Activated T-helper 1 cell treated with anti-CD3 and anti-CD28 coated beads, Interleukin-2, amount 50 U/mL, for 16 hours (primary cell): ENCODE measurements at places on chromosomes 4 and X.

GRCh38 chr4:19577097-19577496 lies 674.6 kb upstream of the SLIT2 start:
- DNase-seq = no peak

- DNase-seq = no peak
Observed at GRCh38 chr4:102094481-102094880, 250.8 kb downstream of the SLC39A8 start.

GRCh38 chrX:72621625-72622485 lies 49.2 kb upstream of the HDAC8 start:
- DNase-seq = no peak

DNA sequence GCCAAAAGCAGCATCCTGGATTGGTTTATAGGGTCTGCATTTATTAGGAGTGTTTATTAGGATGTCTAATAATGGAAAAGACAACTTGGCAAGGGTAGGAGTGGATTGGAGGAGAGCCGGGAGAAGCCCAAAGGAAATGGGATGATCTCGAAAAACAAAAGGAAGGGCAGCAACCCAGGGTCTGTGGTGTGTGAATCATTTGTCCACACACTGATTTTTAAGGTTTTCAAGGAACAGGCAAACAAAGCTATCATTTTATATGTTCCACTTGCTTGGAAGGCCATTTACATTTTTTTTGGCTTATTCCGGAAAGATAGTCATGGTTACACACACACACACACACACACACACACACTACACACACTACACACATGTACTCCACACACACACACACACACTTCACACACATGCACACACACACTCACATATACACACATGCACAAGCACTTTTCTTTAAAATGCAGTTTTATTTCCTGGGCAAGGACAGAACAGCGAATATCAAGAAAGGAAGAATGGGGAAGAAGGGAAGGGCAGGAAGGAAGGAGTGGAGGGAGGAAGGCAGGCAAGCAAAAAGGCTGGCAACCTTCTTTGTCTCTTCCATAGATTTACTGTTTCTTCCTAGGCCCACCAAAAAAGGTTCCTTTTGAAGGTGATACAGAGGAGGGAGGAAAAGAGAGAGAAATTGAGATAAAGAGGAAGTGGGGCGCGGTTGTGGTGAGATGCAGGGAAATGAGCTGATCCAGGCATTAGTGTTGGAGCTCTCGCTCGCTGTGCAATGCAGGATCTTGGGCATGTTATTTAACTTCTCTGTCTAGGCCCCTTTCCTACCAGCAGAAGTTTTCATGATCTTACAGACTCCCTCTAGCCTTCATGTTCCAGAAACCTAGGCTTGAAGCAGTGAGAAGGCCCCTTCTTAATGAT lies 88.6 kb upstream of the MAML3 start:
- no peak for DNase-seq

DNA sequence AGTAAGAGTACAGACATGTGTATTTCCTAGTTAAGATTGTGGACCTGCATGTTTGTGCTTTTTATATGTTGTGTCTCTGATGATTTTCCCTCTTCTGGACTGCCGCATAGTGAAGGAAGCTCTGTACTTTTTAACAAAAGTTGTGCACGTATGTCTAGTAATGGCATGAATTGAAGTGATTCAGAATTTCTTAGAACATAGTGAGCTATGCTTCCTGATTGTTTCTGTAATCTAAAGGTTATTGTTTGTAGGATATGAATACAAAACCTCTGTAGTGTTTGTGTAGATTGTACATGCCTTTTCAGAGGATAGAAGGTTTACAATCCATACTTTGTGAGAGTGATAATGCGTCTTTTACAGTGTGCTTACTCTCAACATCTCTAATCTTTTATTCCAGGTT lies 37.0 kb upstream of the NUDT6 start:
- no peak for DNase-seq

DNA sequence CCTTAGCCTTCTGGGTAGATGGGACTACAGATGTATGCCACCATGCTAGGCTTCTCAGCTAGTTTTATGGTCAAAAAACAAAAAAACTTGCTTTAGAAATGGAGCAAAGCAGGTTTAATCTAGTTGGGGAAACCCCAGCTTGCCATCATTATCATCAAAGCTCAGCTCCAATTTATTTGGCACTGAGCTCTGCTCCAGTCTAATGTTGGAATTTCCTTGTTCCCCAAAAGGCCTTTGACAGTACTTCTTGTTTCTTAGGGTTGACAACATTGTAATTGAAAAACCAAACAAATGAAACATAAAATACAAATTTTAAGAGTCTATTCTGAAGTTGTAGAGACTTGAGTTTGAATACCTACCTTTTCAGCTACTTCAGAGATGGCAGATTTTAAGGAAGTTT lies 48.0 kb downstream of the MRPL1 start:
- no peak for DNase-seq

- no peak for DNase-seq
Observed at GRCh38 chr4:7332216-7333023, 102.3 kb downstream of the PSAPL1 start.

GRCh38 chr4:4860600-4861389 lies 1.3 kb downstream of the MSX1 start:
- no peak for DNase-seq

- DNase-seq = no peak
Observed at GRCh38 chr4:126262665-126263064, 947.9 kb downstream of the FAT4 start.

DNA sequence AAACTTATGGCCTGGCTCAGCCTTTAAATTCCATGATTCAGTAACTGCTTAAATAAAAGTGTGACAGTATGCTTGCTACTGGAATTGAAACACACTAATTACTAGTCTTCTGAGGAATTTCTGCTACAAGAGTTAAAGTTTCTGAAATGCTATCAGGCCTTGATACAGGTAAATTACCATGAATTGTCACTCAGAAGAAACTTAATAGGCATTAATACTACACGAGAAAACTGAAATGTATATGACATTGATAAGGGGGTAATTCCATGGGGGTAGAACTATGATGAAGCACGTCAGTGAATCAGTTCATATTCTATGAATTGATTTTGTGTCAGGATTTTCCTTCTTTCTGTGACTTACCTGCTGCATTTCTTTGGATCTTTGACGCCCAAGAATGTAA lies 3.0 kb upstream of the NPY1R start:
- no peak for DNase-seq

GRCh38 chr4:17398805-17399204 lies 113.1 kb downstream of the QDPR start:
- DNase-seq = no peak

DNA sequence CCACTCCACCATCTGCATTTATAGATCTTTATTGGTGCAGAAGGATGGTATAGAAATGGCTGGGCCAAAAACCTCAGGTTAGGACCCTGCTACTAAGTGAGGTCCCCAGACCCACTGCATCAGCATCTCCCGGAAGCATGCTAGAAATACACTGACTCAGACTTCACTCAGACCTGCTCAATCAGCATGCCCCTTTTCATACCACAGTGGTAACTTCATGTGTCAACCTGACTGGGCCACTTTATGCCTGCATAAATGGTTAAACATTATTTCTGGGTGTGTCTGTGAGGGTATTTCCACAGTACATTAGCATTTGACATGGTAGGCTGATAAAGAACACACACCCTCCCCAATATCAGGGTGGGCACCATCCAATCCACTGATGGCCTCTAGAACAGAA lies 118.6 kb upstream of the VCX3B start:
- DNase-seq = no peak

- no peak for DNase-seq
Observed at GRCh38 chrX:107421337-107421861, 28.1 kb upstream of the FRMPD3 start.

GRCh38 chr4:184053434-184053833 lies 148.3 kb downstream of the STOX2 start:
- DNase-seq = no peak

GRCh38 chr4:40572692-40573310 lies 56.9 kb downstream of the RBM47 start:
- DNase-seq = no peak

GRCh38 chr4:102492531-102493241 lies 8.5 kb upstream of the NFKB1 start:
- DNase-seq = no peak

- DNase-seq = no peak
Observed at GRCh38 chr4:86999136-86999643, 64.4 kb downstream of the AFF1 start.

DNA sequence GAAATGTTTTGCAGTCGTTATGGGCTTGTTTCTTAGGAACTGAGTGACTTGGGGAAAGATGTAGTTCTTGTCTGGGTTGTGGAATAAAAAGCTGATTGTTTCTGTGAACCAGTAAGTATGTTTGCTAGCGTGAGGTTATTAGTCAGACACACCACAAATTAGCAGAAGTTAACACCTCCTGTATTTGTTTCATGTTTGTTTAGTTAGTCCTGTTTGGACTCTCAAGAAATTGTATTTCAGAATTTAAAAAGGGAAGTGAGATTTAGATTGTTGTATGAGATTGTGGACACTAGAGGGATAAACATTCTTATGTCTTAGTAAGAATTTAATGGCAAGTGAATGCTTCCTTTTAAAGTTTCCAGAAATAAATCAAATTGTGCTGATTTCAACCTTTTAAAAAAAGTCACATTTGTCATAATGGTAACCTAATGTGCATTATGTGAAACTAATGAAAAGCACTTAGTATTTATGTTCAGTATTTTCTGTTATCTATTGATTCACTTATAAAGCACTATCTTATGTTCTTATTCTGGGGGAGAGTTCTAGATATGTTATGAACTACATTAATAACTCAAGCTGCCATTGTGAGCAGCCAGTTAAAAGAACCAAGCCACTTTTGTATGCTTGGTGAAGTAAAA lies 25.6 kb downstream of the ATP10D start:
- no peak for DNase-seq

GRCh38 chr4:34492414-34492813 lies 1751.9 kb downstream of the ARAP2 start:
- no peak for DNase-seq

DNA sequence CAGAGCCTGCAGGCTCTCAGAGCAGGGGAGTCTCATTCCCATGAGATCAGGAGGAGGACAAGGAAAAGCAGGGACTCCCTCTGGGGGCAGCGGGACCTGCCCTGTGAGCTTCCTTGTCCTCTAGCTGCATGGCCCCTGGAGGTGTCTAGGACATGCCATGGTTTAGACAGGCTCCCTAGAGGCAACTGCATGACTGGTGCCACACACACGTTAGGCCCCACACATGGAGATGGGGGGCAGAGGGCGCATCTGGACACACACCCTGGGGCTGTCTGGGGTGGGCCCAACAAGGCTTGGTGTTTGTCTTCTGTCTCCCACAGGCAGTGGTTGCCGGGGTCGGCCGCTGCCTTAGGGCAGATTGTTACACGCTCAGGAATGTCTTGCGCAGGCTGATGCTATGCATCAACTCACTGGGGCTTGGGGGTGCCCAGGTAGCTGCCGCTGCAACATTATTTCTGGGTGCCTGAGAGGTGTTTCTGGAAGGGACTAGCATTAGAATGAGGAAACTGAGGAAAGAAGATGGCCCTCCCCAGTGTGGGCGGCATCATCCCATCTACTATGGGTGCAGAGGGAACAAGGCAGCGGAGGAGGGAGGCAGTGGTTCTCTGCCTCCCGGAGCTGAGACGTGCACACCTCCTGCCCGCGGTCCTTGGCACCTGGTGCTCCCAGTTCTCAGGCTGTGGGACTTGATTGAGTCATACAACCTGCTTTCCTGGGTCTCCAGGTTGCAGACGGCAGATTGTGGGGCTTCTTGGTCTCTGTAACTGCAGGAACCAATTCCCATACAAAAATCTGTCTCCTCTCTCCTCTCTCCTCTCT lies 32.1 kb upstream of the GPR78 start:
- no peak for DNase-seq

DNA sequence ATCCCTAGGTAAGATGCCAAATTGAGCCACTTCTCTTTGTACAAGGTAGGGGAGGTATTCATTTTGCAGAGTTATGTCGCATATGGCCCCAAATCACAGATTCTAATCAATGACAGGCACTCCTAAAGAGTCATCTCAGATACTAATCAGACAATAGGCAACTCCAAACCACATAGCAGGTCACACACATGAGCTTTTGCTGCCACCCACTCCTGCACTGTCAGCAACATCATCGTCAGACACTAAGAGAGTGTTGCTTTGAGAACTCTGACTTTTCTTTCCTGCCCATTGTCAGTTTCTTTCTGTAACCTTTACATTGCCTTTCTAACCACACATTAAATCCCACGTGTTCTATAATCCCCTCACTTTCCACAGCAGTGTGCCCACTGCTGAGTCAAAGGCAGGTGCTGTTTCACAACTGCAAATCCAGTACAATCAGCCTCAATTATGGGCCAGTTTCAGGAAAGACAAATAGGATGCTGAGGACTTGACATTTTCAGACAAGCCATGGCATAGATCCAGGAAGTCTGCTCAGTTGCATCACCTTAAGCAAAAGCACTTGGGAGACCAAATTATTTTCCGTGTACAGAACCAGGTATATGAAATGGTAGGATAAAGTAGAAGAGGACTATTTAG lies 23.5 kb downstream of the TMEM31 start:
- no peak for DNase-seq

GRCh38 chr4:187016101-187016500 lies 292.4 kb upstream of the FAT1 start:
- no peak for DNase-seq

GRCh38 chr4:112153211-112153791 lies 8.0 kb downstream of the FAM241A start:
- no peak for DNase-seq

DNA sequence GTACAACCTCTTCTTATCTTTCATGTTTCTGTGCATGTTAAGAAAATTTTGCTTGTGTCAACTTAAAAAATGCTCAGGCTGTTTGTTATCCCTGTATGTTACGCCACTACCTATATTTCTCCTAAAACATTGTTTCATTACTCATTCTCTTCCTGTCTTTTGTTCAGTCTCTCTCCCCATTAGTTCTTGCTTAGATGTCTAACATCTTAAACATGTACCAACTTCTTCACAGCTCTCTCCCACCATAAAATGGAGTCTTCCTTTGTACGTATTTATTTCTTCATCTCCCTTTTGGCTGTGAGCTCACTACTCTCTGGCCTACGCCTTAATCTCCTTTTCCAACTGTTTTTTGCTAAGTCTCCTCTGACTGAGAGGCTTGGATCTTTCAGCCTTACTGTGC lies 36.4 kb downstream of the PCDH7 start:
- no peak for DNase-seq

DNA sequence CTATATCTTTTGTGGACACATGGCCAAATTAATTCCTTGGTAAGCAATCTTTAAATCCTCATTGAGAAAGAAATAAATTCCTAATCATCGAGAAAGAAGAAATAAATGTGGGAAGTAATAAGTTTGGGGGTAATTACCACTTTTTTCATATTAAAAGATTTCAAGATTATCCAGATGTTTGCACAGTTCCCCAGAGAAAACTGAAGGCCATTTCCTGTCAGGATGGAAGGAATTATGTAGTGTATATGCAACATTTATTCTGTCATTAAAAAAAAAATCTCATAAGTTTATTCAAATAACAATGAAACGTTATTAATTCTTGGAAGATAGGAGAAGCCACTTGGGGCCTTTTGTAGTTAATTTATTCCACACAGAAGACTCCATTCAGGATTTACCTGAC lies 385.6 kb upstream of the NR3C2 start:
- DNase-seq = no peak

- DNase-seq = no peak
Observed at GRCh38 chrX:18649498-18649951, 22.4 kb downstream of the RS1 start.
